Stimulated activated CD8-positive, alpha-beta memory T cell treated with anti-CD3 and anti-CD28 coated beads, Interleukin-15, amount 100 ng/mL, for 24 hours (primary cell): ENCODE measurements at places on chromosomes 1 and 21.

DNA sequence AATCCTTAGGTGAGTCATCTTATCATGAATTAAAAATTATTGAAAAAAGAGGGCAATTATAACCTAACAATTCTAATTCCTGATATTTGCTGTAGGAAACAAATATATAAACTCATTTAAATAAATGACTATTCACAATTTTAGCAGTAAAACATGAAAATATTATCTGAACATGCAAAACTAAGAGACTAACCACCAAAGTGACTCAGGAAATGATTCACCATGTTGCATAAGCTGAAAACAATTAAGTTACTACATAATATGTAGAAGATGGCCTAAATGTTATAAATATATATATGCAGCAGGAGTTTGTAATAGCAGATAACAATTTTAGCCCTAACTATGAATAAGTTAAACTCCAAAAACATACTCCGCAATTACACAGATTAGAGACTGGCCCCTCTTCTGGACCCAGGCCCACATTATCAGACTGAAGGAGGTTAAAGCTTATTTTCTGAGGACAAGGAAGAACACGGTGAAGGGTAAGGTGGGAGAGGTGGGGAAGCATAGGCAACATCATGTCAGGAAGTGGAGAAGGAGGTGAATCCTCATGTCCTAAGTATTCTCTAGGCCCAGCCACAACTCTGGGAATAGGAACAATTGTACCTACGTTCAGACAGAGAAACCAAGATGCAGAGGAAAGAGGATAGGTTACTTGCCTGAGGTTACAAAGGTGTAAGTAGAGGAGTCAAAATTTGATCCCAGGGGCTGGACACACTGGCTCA is 15.6 kb upstream of the AIM2 start:
- no peak for DNase-seq

GRCh38 chr1:160623227-160623633 is 23.6 kb downstream of the SLAMF1 start:
- no peak for DNase-seq

GRCh38 chr21:17466166-17466565 is 46.7 kb upstream of the CXADR start:
- no peak for DNase-seq

DNA sequence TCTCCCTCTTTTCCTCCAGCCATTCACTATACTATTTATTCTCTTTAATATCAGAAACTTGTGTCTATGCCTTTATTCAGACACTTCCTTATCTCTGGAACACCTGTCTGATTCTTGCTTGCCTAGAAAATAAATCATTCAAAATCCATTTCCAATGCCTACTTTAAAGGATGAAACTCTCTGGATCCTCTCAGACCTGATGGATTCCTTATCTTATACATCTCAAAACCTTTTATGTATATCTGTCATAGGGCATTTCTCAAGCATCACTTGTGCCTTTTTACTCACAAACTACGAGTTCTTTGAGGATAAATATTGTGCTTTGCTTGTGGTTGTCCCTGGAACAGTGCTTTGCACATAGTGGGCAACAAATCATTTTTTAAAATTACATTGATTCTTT is 3.8 kb upstream of the ATP6V1G3 start:
- DNase-seq: no peak

DNA sequence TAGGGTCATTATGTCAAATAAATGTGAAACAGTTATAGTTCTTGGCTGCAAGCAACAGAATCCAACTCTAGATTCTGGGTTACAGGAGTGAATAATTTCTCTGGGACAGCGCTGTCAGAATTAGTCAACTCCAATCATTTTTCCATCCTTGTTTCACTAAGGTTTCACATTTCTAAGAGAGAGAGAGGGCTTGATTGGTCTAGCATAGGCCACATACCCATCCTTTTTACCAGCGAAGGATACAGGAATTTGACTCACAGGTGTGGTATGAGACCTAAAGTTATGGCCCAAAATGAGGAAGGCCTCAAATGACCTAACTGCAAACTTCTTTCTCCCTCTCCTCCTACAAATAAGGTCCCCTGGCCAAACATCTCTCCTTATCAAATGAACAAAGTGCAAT is 25.5 kb upstream of the RGS8 start:
- DNase-seq: no peak

DNA sequence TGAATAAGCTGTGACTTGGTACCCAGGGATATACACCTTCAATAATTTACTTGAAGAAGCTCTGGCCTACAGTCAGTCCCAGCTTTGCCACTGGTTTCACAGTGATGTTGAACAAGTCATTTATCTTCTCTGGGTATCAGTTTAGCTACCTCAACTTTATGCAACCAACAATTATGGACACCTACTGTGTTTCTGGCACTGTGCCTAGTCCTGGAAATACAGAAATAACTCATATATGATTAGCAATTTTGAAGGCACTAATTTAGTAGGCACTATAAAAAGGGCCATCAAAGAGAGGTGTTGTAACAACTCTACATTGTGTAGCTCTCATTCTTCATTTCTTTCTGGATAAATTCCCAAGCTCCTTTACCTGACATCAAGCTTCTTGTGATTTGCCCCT is 88.6 kb upstream of the SPATA6 start:
- DNase-seq: no peak

DNA sequence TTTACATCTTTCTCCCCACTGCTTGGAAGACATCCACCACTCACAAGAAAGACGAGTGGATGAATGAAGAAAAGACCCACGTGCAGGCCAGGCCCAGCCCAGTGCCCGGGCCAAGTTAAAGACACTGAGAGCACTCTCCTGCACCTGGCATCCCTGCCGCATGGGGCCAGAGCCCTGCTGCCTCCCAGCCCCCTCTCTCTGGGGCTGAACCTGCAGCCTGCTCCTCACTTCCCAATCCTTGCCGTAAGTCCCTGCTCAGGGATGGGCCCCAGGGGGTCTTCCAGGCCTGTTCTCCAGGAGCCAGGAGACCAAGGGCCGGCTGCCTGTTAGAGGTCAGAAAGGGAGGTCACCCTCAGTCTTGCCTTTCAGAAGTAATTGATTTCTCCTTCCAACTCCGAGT is 168.5 kb upstream of the ZC3H12A start:
- DNase-seq: no peak

DNA sequence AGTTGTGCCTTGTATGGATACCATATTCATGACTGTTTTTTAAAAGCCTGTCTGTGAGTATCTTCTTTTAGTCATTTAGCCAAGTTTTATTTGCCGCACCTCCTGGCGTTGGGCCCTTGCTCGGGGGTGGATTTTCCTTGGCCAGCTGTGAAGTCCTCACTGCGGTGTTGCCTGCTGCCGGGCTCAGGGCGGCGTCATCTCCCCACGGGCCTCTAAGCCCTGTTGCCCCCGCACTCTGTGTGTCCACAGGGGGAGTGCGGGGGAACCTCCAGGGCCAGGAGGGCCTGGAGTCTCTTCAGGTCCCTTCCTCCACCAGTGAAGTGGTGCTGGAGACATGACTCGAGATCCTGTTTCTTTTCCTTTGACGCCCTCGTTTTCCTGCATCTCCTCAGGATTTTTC is 65.8 kb upstream of the DIP2A start:
- no peak for DNase-seq

DNA sequence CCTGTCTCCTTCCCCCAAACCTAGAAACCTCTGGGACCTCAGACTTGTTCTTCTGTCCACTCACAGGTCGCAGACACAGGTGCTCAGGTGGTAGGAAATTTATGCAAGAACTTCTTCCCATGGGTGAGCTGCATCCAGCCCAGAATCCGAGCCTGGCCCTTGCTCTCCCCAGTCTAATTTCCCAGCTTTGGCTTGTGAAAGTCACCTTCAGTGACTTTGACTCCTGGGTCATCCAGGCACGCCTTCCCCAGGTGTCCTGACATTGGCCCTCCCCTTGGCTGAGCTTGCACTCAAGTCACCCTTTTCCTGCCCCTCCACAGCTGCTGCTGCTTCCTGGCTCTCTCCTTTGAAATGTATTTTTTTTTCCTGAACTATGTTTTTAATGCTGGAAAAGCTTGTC is 6.6 kb downstream of the IPO13 start:
- no peak for DNase-seq

DNA sequence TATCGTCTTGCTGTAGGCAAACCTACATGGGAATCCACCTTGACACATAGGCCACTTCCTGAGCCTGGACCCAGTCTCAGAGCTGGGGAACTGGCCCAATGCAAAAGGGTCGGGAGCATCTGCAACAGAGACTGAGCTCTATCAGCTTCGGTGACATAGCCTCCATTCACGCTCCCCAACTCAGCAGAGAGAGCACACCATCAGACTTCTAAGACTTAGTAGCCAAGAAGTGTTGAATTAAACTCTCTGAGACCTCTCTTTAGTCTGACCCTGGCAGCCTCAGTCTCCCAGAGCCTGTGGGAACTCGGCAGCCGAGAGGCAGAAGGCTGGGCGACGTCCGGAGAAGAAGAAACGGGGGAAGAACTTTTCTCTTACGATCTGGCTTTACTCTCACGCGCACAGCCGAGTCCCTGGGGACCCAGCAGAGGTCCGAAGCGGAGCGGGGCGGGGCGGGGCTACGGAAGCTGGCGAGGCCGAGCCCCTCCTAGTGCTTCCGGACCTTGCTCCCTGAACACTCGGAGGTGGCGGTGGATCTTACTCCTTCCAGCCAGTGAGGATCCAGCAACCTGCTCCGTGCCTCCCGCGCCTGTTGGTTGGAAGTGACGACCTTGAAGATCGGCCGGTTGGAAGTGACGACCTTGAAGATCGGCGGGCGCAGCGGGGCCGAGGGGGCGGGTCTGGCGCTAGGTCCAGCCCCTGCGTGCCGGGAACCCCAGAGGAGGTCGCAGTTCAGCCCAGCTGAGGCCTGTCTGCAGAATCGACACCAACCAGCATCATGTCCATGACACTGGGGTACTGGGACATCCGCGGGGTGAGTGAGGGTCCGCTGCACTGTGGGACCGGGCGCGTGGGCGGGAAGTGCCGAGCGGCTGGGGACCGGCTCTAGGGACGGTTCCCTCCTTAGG is at the start of gene GSTM4:
TSS of gene GSTM4 (plus strand) at position 485 of the 905 bp plus-strand sequence. CDS start at position 776, 291 bp downstream.
- peak; percentile 51 for DNase-seq

- no peak for DNase-seq
Measured at GRCh38 chr1:81437649-81438048, 363.1 kb upstream of the ADGRL2 start.

DNA sequence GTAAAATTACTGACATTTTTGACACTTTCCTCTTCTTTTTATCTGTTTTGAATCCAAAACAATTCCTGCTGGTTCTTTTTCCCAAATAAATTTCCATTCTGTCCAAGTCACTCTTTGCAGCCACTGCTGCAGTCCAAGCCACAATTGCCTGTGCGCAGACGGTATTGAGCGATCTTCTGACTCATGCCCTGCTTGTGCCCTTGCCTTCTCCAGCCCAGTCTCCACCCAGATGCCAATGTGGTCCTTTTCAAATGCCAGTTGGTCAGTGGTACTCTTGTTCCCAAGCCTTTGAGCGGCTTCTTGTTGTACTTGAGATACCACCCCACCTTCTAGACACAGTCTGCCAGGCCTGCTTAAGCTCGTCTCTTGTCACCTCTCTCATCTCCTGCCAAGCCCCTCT is 78.9 kb downstream of the CAMTA1 start:
- DNase-seq: no peak

DNA sequence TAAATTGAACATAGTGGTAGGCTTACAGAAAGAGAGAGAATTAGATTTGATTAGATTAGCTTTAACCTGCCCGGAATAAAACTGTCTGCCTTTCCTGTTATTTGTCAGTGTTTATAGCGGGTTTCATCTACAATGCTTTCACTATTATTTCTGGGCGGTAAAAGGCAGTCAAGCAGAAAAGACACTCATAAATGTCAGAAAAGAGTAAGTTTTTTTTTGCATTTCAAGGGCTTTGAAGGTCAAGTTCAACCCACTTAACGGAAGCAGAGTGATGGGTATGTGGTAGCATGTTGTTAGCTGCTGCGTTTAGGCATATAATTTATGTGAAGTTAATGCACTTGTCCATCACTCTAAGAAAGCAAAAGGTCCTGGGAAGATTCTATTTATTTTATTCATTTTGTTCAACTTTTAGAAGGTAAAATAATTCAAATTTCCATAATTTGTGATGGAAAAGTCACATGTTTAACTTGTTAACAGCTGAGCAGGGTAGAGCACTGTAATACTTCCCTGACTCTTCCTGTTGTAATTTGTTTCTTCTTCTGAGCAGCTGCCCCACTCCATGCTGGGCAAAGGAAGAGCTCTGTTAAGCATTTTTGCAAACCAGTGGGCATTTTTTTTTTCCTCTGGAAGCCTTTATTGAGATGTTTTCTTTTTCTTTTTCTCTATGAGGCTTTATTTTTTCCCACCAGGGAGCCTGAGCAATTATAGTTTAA is 220.1 kb downstream of the ST6GALNAC3 start:
- DNase-seq: no peak

DNA sequence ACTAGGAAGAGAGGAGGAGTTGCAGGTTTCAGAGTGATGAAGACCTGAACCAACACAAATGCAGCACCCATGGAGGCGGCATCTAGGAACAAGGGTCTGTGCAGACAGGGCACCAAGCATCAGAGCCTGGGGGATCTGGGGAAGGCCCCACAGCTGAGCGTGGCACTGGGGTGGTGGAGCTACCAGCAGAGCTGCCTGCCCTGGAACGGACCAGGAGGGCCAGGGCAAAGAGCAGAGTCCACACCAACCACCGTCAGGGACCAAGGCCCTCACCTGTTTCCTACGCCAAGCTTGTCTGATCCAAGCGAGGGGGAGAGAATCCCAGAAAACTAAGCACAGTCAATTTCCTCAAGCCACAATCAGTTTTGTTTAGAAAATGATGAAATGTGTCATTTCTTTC is 79.0 kb upstream of the SYT6 start:
- DNase-seq: no peak

DNA sequence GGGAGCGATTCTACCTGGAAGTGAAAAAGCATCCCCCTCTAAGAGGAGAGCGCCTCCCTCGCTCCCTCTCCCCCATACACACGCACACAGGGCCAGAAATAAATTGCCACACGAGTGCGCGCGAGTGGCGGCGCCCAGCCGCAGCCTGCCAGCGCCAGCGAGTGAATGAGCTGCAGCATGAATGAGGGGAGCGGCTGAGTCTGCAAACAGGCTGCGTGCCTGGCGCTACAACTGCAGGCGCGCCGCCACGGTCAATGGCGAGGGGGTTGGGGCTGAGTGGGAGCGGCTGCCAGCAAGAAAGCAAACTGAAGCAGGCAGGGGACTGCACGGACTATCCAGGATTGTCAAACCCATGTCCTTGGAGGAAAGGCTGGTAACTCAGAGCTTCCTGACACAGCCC is 2.2 kb downstream of the CAMK1G start:
- DNase-seq: no peak

GRCh38 chr1:8911416-8912309 is 33.2 kb upstream of the ENO1 start:
- DNase-seq: no peak

GRCh38 chr21:41260428-41260827 is 56.2 kb upstream of the FAM3B start:
- no peak for DNase-seq

- no peak for DNase-seq
Measured at GRCh38 chr1:119919241-119919640, 22.9 kb upstream of the ADAM30 start.

- no peak for DNase-seq
Measured at GRCh38 chr1:22153660-22154437, 11.0 kb upstream of the WNT4 start.

- no peak for DNase-seq
Measured at GRCh38 chr1:107457989-107458388, 317.1 kb downstream of the NTNG1 start.
